ENCODE measurements at places on chromosomes 7 and 10.

DNA sequence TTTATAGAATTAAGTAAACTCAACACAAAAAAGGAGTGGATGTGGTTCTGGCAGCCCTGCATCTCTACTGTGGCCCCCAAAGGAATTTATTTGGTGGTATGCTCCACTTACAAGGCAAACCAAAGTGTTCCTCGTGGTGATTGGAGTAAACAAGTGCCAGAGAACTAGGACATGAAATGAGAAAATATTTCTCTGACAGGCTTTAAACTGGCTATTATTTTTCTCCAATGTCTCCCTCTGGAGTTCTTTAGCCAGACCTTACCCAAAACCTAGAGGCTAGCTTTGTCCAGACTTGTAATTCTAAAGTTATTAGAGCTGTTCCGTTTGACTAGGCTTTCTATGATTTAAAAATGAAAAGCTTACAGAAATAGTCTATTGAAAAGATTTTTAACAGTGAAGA is 990.1 kb downstream of the CNTNAP2 start:
- no peak for DNase-seq

- DNase-seq: no peak
Observed at GRCh38 chr10:91296471-91296870, 76.0 kb downstream of the PCGF5 start.

- DNase-seq: no peak
Observed at GRCh38 chr10:34477249-34477648, 337.8 kb downstream of the PARD3 start.

DNA sequence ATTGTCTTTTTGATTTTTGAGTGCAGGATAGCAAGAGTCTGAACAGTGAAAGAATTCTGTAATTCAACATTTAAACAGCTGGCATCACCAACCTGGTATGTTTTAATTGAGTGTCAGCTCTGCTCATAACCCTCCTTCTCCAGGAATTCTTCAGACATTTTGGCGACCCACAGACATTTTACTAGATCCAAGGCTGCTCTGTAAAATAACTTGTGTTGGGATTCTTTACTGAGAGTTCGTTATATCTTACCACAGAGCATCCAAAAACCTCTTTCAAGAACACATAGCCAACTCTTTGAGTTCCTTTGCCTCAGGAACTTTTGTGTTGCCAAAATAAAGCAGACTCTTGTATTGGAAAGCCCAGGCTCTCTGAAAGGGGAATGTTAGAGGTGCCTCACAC is 27.7 kb upstream of the SORCS3 start:
- no peak for DNase-seq

DNA sequence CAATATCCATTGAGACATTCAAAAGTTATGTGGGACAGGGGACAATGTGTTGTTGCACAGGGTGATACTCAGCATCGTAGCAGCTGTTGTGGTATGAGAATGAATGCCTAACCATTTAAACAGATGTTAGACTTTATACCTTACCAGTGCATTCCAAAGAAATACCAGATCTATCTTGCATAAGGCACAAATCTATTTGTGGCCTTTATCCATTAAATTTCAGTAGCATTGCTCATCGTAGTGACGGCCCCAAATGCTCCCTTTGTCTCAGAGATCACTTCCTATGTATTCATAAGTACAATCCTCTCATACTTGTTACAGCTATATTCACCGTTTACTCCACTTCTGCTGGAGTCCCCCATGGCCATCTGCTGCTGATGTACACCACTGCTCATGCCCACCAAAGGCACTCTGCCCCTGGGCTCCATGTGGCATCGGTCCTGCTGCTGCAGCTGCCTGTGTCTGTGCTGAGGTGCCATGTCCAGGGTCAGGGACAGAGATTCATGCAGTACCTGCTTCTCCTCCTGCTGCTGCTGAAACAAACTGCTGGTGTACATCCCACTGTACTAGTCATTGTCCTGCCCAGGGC is 96.3 kb downstream of the CPED1 start:
- no peak for DNase-seq

GRCh38 chr10:12766223-12766622 is 235.3 kb downstream of the CCDC3 start:
- DNase-seq: no peak
